Activated naive CD8-positive, alpha-beta T cell treated with anti-CD3 and anti-CD28 coated beads, Interleukin-2, amount 10 ng/mL, durations not matched to agents 7 days and 5 days (primary cell): ENCODE measurements at places on chromosomes 3 and 15. TPM values are rescaled to one million over a fixed set of nuclear protein-coding genes. Genes with fewer than 3 reads are reported as not detected.

DNA sequence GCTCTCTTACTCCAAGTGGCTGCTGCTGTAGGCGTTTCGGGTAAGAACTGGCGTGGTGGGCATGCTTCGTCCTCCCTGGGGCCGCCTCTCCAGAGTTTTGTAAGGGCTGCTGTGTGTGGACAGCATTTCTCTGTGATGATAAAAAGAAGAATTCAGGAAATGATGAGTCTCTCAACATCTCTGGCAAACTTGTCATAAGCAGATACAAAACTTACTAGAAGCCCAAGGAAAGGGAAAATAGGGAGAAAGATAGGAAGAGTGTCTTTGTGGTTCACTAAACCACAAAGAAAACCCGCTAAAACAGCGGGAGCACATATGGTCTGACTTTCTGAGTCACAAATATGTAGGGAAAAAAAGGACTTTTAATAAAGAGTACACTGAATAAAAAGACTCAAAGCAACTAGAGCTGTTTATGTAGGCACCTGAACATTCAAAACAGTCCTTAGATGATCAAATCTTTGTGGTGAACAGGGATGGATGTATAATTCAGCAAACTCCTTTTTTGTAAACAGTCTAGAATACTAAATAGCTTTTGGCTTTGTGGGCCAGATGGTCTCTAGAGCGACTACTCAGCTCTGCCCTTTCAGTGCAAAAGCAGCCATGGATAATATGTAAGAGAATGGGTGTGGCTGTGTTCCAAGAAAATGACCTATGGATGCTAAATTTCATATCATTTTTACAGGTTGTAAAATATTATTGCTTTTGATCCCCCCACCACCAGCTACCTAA lies 60.4 kb upstream of the LMOD3 start:
- H3K27ac ChIP-seq: no peak overlapping the region
- peaks cover 41% of the 10 kb centered on the region for H3K36me3 ChIP-seq
- H3K4me1 ChIP-seq: peaks cover 13% of the 10 kb centered on the region
- no peak for DNase-seq

DNA sequence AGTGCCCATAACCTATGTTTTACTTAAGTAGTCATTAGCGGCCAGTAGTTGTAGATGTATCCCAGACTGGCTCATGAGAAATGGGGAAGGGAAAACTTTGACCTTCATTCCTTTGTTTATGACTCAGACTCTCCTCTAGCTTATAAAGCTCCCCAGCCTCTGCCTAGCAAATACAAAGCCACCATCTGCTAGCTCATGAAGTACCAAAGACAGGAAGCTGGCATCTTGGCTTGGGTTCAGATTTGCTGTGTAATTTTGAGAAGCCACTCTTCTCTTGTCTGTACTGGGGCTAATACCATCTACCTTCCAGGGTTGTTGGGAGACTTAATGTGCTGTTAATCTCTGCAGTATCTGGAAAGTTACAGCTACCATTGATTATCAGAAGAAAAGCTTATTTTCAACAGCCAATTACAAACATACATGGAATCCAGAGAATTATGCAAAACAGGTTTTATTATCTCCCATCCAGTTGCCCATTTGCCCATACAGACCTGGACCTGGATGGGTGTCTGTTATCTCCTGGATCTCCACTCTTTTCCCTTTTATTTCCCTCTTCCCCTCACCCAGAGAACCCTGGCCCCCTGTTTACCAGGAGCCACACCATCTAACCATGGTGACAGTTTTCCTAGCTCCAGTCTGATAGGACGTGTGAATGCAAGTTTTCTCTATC lies 153.8 kb downstream of the SEMA6D start:
- no peaks in the 10 kb centered on the region for H3K27me3 ChIP-seq
- no peak for DNase-seq
- H3K27ac ChIP-seq: no peak overlapping the region
- H3K4me1 ChIP-seq: no peaks in the 10 kb centered on the region

Gene SLC2A2
- total RNA-seq: not detected

- H3K27me3 ChIP-seq: no peaks in the 10 kb centered on the region
- H3K27ac ChIP-seq: no peak overlapping the region
- H3K4me3 ChIP-seq: no peak overlapping the region
- H3K4me1 ChIP-seq: no peaks in the 10 kb centered on the region
Measured at GRCh38 chr15:54605043-54605442, 591.7 kb downstream of the RSL24D1 start.

Gene TEX55
- not detected for total RNA-seq

DNA sequence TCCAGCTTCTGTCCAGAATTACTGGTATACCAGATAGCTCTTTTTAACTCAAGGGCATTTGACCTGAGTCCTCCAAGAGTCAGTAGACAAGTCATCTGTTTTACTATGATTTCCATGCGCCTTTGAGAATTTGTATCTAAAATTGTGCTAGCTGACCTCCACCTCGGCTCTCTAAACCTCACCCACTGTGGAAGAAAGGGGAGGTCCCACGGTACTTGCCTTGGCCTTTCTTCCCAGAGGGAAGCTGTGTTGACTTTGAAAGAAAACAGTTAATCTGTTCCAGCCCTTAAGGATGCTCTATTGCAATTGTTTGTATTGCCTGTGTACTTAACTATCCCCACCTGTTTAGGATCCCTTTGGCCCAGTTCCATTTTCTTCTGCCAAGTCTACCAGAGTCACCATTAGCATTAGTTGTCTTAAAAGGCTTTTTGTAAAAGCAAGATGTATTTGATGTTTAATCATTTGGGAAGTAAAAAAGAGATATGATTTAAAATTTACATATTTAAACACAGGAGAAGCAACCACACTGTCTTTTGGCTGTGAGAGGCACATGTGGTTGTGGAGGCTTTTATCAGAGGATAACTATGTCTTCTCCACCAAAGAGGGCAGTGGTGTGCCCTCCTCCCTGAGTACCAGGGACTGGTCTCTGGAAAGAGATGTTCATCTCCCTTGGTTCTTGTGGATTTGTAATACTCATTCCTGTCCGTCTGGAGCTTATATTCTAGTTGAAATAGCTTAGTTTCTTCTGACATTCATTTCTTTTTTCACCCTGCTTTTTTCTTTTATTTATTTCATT lies 88.8 kb downstream of the CRTC3 start:
- H3K27ac ChIP-seq: peak overlapping the region; percentile 26
- peaks cover 26% of the 10 kb centered on the region for H3K4me1 ChIP-seq
- no peaks in the 10 kb centered on the region for H3K27me3 ChIP-seq
- no peak for DNase-seq
- H3K4me3 ChIP-seq: no peak overlapping the region
- peaks cover 32% of the 10 kb centered on the region for H3K36me3 ChIP-seq

Gene LYZL4
- not detected for total RNA-seq

Gene CACNA1D
- total RNA-seq: not detected

DNA sequence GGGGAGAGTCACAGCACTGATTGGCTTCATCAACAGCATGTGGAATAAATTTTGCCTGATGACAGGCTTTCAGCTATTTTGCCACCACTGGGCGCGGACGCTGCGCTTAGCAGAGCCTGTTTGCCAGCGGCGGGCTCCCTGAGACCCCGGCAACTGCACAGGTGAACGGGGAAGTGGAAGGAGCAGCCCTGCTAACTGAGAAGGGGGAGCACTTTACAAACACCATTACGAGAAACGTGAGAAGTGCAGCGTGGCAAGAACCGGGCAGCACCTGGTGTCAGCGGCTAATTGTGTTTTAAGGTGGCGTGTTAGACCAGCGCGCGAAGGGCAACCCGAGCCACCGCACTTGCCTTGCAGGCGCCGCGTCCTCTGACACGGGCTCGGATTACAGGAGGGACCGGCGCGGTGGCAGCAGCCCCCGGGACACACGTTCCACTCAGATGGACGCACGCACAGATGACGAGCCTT lies 307.8 kb upstream of the ARRDC4 start:
- no peak for DNase-seq
- H3K27me3 ChIP-seq: peaks cover 11% of the 10 kb centered on the region
- no peak overlapping the region for H3K4me3 ChIP-seq
- no peaks in the 10 kb centered on the region for H3K4me1 ChIP-seq
- no peaks in the 10 kb centered on the region for H3K36me3 ChIP-seq

Gene FAM107A
- total RNA-seq: not detected

GRCh38 chr3:53193466-53194209 lies 32.6 kb downstream of the PRKCD start:
- peaks cover 14% of the 10 kb centered on the region for H3K4me1 ChIP-seq
- no peak for DNase-seq
- H3K4me3 ChIP-seq: no peak overlapping the region
- peaks cover 8% of the 10 kb centered on the region for H3K36me3 ChIP-seq
- no peaks in the 10 kb centered on the region for H3K27me3 ChIP-seq
- no peak overlapping the region for H3K27ac ChIP-seq

DNA sequence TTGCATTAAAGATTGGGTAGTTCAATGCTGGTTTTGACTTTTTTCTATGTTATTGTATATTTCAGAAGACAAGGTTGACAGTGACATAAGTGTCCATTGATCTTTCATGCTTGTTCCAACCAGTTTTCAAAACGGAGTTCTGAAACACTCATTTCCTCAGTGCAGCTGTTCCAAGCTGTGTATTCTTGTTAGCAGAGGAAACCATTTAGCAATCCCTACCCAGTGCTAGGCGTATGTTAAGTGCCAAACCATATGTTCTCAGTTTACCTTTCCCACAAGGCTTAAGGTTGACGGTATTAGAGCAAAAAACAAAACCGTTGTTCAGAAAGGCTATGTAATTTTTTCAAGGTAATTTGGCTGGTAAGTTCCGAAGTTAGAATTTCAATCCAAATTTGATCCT lies 9.1 kb downstream of the ATOSA start:
- peaks cover 34% of the 10 kb centered on the region for H3K36me3 ChIP-seq
- H3K4me1 ChIP-seq: peaks cover 5% of the 10 kb centered on the region
- H3K27me3 ChIP-seq: no peaks in the 10 kb centered on the region
- H3K4me3 ChIP-seq: no peak overlapping the region
- no peak overlapping the region for H3K27ac ChIP-seq
- no peak for DNase-seq

Gene AQR
- 35.3 TPM for total RNA-seq

GRCh38 chr3:13425689-13426088 lies 5.6 kb upstream of the NUP210 start:
- DNase-seq: no peak
- no peaks in the 10 kb centered on the region for H3K36me3 ChIP-seq
- H3K27ac ChIP-seq: no peak overlapping the region

Gene CHDH
- 0.11 TPM for total RNA-seq

GRCh38 chr3:147089286-147089685 lies 317.1 kb downstream of the ZIC4 start:
- H3K4me3 ChIP-seq: no peak overlapping the region
- no peaks in the 10 kb centered on the region for H3K36me3 ChIP-seq
- no peaks in the 10 kb centered on the region for H3K27me3 ChIP-seq
- DNase-seq: no peak

- H3K4me3 ChIP-seq: no peak overlapping the region
- no peak for DNase-seq
- no peaks in the 10 kb centered on the region for H3K36me3 ChIP-seq
- no peaks in the 10 kb centered on the region for H3K27me3 ChIP-seq
Measured at GRCh38 chr3:145639003-145639606, 521.9 kb downstream of the PLOD2 start.

- no peak overlapping the region for H3K27ac ChIP-seq
- H3K27me3 ChIP-seq: peaks cover 2% of the 10 kb centered on the region
- no peak for DNase-seq
Measured at GRCh38 chr15:29455055-29455454, 185.4 kb upstream of the NSMCE3 start.

- DNase-seq: no peak
- H3K27ac ChIP-seq: no peak overlapping the region
- peaks cover 2% of the 10 kb centered on the region for H3K27me3 ChIP-seq
- H3K4me3 ChIP-seq: no peak overlapping the region
Measured at GRCh38 chr3:138025553-138025952, 15.6 kb downstream of the CLDN18 start.

DNA sequence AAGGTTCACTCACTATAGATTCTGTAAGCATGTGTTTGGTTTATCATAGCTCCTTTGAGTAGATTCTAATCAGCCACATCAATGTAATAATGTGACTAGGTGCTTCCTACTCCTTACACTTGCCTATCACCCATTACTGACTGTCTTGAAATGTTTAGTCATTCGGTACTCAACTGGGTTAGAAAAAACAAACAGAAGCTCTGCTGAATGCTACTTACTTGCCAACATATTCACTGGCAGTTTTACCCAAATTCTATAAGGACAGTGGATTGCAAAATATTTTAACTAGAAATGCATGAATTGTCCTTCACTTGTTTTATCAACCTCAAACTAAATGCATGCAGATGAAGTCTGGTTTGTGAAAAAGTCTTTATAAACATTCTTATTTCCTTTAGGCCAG lies 352.1 kb upstream of the ALCAM start:
- no peak overlapping the region for H3K27ac ChIP-seq
- DNase-seq: no peak
- no peak overlapping the region for H3K4me3 ChIP-seq
- H3K36me3 ChIP-seq: no peaks in the 10 kb centered on the region
- no peaks in the 10 kb centered on the region for H3K27me3 ChIP-seq

- no peaks in the 10 kb centered on the region for H3K27me3 ChIP-seq
- H3K36me3 ChIP-seq: peaks cover 15% of the 10 kb centered on the region
- H3K4me3 ChIP-seq: no peak overlapping the region
- peaks cover 18% of the 10 kb centered on the region for H3K4me1 ChIP-seq
- no peak overlapping the region for H3K27ac ChIP-seq
- no peak for DNase-seq
Measured at GRCh38 chr3:188278717-188279324, 124.9 kb downstream of the LPP start.

GRCh38 chr3:152742368-152743347 lies 92.3 kb upstream of the P2RY1 start:
- no peak overlapping the region for H3K27ac ChIP-seq
- no peaks in the 10 kb centered on the region for H3K36me3 ChIP-seq
- H3K4me3 ChIP-seq: no peak overlapping the region
- H3K27me3 ChIP-seq: peaks cover 12% of the 10 kb centered on the region
- peaks cover 7% of the 10 kb centered on the region for H3K4me1 ChIP-seq

GRCh38 chr3:53495520-53496391 lies 1.3 kb downstream of the CACNA1D start:
- peaks cover 1% of the 10 kb centered on the region for H3K4me1 ChIP-seq
- no peaks in the 10 kb centered on the region for H3K36me3 ChIP-seq
- no peak overlapping the region for H3K27ac ChIP-seq
- H3K4me3 ChIP-seq: no peak overlapping the region

DNA sequence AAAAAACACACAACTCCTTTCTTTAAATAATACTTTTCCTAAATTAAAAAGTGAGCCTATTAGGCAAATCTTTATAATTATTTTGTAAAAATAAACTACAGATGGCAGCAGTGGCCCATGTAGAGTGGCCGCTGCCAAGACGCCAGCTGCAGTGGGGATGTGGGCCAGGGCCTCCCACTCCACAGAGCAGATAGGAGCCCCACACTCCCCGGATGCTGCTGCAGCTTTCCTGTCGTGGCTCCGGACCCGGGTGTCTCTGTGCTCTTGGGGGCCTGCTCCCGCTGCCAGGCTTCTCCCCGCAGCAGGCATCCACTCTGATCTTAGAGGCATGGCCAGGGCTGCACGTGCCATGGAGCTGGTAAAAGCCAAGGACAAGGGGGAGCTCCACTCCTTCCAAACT lies 67.5 kb downstream of the PROS1 start:
- no peaks in the 10 kb centered on the region for H3K4me1 ChIP-seq
- no peaks in the 10 kb centered on the region for H3K27me3 ChIP-seq
- no peak for DNase-seq
- no peaks in the 10 kb centered on the region for H3K36me3 ChIP-seq

Gene NSUN3
- total RNA-seq: 16.4 TPM

Gene TNFAIP8L3
- total RNA-seq: 0.20 TPM

Gene ZNF774
- 2.4 TPM for total RNA-seq

Gene CCR4
- total RNA-seq: 20.7 TPM
